ENCODE measurements at places on chromosomes 6 and 20.

- no peak for DNase-seq
Measured at GRCh38 chr6:165649166-165650137, 13.6 kb downstream of the PDE10A start.

DNA sequence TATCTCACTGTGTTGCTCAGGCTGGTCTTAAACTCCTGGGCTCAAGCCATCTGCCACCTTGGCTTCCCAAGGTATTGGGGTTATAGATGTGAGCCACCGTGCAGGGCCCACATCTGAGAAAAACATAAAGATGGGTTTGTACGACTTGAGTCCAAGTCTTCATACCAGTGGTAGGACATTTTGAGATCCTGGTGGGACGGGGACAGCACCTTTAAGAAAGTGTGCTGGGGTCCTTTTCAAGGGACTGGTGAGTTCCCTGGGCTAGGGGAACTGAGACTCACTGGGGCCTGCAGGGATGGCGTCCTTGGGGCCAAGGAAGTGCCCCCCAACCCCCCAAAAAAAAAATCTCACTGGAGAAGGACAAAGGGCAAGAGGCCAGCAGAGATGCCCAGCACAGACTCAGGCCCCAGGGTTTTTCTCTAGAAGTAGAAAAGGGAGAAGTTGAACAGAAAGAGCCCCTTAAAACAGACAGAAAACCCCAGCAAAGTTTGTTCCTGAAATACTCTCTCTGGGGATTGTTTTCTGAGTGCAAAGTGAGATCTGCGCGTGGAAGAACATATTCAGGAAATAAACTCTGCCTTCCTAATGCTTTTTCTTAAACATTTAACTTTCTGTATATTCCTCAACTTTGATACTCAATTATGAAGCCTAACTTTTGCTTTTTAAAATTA lies 10.7 kb downstream of the OSBPL2 start:
- DNase-seq: no peak

DNA sequence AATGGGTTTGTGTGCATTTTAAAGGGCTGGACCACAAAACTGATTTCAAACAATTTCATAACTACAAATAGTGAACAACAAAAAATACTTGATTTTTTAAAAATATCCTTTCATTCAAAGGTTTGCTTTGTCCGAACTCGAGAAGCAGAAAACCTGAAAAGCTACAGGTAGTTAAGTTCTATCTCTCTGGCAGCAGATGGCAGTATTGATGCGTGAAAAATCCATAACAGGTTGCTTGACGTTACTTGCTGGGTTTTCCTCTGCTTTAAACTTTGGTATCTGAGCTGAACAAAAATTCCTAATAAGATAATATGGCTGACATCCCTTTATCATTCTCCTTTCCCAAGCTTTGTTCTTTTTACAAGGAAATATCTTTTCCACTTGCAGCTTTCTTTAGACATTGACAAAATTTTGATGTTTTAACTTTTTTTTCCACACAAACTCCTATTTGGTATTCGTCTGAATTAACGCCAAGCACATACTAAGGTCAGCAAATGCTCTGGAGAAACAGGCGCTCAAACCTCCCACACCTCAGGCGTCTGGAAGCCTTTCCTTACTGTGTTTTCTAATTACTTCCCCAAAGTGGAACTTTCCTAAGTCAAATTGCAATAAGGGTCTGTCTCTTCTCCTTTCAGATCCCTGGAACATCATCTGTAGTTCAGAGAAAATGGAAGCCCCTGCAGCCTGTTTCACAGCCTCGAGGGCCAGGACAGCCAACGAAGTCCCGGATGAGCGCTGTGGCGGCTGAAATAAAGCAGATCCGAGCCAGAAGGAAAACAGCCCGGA lies 50.3 kb upstream of the GFRAL start:
- peak; percentile 12 for DNase-seq

DNA sequence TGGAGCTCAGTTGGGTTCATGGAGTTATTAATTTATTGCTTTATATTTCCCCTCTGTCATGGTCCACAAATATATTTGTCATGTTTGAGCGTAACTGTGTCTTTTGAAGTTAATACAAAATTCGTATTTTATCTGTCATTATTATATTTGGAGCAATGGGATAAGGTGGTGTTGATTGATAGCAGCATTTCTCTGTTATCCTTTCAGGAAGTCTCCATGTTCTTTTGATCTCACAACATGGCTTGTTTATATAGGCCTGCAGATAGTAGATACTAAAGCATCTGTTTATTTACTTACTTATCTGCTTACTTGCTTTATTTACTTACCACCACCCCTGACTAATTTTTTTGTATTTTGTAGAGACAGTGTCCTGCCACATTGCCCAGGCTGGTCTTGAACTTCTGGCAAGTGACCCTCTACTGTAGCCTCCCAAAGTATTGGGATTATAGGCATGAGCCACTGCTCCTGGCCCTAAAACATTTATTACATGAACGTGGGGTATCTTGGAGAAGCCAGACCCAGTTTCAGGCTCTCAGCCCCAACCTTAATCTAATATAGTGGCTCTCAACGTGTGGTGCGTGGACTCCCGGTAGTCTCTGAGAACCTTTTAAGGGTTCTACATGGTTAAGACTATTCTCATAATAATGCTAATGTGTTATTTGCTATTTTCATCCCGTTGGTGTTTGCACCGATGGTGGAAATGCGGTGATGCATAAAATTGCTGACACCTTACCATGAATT lies 104.2 kb downstream of the NCOA3 start:
- no peak for DNase-seq

DNA sequence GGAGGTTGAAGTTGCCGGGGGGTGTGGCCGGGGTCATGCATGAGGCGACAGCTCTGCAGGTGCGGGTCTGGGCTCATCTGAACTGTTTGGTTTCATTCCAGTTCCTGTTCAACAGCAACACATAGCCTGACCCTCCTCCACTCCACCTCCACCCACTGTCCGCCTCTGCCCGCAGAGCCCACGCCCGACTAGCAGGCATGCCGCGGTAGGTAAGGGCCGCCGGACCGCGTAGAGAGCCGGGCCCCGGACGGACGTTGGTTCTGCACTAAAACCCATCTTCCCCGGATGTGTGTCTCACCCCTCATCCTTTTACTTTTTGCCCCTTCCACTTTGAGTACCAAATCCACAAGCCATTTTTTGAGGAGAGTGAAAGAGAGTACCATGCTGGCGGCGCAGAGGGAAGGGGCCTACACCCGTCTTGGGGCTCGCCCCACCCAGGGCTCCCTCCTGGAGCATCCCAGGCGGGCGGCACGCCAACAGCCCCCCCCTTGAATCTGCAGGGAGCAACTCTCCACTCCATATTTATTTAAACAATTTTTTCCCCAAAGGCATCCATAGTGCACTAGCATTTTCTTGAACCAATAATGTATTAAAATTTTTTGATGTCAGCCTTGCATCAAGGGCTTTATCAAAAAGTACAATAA lies 72.5 kb downstream of the PTPN1 start:
- DNase-seq: no peak

DNA sequence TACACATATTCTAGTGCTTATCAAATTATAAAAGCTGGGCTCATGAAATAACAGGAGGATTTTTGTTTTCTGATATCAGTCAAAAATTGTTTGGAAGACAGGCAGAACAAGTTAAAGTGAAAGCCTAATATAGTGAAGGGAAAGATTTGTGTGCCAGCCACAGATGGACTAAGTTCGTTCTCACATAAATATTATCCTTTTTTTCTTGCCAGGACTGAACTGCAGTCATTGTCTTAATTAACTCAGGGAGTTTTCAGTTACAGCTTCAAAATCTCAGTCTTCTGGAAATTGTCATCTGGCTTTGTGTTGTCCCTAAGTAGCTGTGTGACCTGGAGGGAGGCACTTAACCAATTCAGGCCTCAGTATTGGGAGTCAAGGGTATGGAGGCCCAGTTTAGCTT lies 40.7 kb downstream of the PLCB4 start:
- no peak for DNase-seq

DNA sequence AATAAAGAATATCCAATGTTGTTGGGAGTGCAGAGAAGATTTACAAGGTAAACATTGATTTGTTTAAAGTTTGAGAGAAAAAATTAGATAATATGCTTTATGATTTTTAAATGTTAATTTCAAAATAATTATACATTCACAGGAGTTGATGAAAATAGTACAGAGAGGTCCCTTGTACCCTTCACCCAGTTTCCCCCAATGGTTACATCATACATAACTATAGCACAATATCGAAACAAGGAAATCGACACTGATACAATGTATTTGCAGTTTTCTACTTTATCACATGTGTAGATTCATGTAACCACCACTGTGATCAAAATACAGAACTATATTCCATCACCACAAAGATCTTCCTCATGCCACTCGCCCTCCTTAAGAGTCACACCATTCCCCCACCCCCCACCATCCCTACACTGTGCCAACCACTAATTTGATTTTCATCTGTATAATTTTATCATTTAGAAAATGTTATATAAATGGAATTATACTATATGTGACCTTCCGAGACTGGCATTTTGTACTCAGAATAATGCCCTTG lies 11.7 kb upstream of the HLA-DRA start:
- no peak for DNase-seq

GRCh38 chr20:37904008-37904642 lies 1.2 kb downstream of the VSTM2L start:
- no peak for DNase-seq

GRCh38 chr6:88629838-88630494 lies 333.5 kb downstream of the RNGTT start:
- DNase-seq: no peak
